ENCODE measurements at places on chromosomes 1 and 21.

DNA sequence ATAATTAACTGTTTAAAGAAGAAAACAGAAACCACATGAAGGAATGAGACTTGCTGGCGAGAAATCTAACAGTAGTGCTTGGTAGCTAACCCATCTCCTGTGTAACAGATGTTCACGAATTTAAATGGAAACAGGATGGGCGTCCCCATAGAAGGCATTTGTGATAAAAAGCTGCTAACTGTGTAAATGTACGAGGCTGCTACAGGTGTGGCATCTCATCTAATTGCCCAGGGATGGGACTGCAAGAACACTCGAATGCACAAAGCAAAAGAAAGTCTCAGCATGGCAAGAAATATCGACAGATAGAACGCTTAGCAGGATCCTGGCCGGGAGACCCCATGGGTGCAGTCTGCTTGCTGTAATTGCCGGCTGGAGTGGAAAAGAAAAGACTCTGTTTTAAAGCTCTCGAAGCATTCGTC, 112.7 kb downstream of the RUNX1 start:
- DNase-seq = peak; percentile 89

GRCh38 chr1:107198561-107198960, 57.7 kb downstream of the NTNG1 start:
- no peak for DNase-seq

DNA sequence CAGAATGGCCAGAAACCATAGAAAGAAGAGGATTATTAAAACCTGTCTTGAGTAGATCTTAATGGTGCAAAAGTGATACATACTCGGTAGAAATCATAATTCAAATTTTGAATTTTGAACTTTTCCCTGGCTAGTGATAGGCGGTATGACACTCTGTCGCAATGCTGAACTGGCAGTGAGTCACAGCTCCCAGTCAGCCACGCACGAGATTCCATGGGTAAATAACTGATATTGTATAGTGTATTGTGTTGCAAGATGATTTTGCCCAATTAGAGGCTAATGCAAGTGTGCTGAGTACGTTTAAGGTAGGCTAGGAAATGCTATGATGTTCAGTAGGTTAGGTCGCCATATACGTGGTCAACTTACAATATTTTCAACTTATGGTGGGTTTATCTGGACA, 207.0 kb downstream of the SIPA1L2 start:
- no peak for DNase-seq

DNA sequence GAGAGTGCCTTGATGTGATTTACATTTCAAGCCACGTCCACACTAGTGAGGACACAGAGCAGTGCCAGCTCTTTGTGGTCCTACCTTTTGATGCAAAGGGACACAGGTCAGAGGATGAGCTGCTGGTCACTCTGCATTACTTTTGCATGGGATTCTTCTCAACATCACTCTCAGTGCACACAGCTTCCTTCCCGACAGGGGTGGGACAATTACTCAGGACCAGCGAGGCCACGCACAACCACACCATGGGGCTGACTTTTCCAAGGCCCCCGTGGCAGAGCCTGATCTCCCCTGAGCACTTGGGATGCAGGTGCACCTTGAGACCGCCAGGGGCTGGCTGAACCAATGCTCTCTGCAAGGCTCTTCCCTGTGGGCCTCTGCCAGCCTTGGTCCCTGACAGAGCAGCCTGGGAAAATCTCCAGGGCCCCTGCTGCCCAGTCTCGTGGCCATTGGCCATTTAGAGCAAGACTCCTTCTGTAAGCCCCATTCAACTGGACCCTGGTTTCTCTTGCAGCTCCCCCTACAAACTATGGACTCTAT, 13.2 kb upstream of the PRAMEF12 start:
- DNase-seq = no peak

DNA sequence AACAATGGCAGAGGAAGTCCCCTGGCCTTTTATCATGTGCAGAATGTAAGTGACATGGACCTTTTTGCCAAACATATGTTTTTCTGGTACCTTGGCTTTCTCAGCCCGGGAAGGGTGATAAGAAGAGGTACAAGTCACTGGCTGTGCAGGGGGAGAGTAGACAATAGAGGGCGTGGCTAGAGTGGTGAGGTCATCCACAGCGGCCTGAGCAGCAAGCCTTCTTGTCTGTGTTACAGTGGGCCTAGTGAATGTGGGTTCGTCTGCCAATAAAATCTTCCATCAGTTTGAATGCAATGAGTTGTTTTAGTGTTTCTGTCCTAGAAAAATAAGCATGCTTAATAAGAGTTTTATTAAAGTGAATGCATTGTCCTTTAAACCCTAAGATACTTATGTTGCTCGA, 59.0 kb upstream of the PGD start:
- DNase-seq = no peak

DNA sequence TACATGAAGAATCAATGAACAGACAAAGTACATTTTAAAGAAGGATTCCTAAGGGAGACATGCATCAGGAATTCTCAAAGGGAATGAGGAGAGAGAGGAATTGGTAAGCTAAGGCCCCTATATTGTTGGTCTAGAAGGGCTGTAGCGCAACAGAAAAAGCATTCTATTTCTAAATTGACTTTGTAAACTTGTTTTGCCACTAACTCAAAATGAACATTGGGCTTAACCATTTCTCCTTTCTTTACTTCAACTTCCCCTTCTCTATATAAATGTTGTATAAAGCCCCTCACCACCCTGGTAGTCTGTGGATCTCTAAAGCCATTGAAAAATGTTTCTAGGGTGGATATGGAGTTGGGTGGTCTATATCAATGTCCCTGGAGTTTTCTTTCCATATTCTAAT, 20.4 kb upstream of the OR6N2 start:
- peak; percentile 31 for DNase-seq

DNA sequence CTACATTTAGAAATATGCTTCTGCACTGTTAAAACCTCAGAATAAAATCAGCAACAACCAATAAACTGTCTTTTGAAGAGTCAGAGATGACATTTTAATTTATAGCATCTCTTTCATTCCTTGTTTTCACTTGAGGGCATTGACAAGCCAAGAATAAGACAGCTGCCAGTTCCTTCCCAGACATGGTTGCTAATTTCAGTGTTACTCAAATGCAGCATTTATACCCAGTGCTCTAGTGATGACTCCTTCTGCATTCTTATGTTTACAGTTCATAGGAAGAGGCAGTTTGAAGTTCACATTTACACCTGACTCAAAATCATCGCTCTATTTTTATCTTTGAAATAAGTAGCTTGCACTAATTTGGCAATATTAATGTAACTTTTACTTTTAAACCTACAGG, 44.9 kb downstream of the PLA2G4A start:
- DNase-seq = no peak

DNA sequence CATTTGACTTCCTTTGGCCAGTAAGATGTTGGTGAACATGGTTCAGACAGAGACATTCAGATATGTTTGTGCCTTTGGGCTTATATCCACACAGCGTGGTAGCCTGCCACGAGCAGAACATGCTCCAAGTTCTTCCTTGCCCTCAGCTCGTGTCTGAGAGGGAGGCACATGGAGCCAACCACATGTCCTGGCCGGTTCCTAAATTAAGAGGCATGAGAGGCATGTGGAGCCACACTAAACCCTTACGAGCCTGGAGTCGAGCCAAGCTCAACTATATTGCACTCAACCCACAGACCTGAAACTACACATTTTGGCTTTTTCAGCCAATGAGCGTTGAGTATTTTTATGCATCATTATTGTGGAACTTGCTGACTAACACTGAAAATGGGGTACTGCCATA, 133.7 kb upstream of the KCNK1 start:
- DNase-seq = no peak
